ENCODE measurements at places on chromosomes 2 and 18.

GRCh38 chr18:33184958-33185357 lies 255.6 kb downstream of the CCDC178 start:
- DNase-seq = no peak

- DNase-seq = no peak
Measured at GRCh38 chr2:137706786-137707613, 257.3 kb upstream of the HNMT start.

- DNase-seq = no peak
Measured at GRCh38 chr18:9086624-9087023, 15.9 kb upstream of the NDUFV2 start.

GRCh38 chr18:2709316-2709715 lies 53.8 kb downstream of the SMCHD1 start:
- DNase-seq = no peak

DNA sequence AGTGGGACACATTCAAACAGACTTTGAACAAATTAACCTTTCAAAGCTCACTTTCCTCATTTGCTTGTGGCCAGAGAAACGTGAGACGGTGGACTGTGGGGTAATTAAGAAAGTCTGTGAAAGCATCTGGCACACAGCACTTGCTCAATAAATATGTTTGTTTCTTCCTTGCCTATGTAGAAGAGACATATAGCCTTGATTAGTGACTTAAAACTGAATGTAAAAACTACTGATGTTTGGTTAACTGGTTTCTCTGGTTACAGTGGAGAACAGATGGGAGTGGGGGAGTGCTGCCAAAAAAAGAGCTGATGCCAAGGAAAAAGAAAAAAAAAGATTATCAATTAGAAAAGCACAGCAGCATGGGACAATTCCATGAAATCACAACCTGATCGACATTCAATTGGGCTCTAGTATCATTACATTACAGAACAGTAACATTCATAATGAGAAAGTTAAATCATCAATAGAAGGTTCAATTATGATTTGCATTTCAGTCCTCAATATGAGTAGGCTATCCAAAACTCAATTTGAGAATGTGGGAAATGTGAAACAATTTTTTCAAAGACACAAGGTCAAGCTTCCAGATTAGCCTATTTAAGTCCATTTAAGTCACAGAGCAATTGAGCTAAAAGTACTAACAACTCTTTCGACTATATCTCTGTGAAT lies 14.7 kb downstream of the CUL3 start:
- DNase-seq = no peak

DNA sequence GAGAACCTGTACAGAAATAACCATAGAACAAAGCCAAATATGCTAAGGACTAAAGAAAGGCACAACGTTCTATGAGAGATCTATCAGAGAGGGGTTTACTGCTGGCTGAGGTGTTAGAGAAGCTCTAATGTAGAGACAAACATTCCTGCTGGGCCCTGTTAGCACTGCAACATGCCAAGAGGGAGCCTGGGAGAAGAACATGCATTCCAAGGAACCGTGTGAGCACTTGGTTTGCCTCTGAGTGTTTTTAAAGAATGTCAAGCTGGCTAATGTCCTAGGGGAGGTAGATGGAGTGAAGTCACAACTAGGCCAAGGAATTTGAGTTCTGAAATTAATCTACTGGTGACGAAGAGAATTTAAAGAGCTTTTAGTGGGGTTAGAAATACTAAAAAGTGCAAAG lies 384.3 kb upstream of the LYPD1 start:
- DNase-seq = no peak

GRCh38 chr2:69278366-69278765 lies 108.7 kb downstream of the GFPT1 start:
- no peak for DNase-seq

DNA sequence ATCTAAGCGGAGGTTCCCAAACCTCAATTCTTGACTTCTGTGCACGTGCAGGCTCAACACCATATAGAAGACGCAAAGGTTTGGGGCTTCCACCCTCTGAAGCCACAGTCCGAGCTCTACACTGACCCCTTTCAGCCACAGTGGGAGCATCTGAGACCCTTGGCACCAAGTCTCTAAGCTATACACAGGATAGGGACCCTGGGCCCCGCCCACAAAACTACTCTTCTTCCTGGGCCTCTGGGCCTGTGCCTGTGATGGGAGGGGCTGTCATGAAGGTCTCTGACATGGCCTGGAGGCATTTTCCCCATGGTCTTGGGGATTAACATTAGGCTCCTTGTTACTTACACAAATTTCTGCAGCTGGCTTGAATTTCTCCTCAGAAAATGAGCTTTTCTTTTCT lies 1374.1 kb upstream of the NXPH2 start:
- DNase-seq = no peak

- DNase-seq = no peak
Measured at GRCh38 chr18:2905854-2906703, 59.3 kb downstream of the EMILIN2 start.

- no peak for DNase-seq
Measured at GRCh38 chr2:42516418-42516901, 22.7 kb upstream of the KCNG3 start.

DNA sequence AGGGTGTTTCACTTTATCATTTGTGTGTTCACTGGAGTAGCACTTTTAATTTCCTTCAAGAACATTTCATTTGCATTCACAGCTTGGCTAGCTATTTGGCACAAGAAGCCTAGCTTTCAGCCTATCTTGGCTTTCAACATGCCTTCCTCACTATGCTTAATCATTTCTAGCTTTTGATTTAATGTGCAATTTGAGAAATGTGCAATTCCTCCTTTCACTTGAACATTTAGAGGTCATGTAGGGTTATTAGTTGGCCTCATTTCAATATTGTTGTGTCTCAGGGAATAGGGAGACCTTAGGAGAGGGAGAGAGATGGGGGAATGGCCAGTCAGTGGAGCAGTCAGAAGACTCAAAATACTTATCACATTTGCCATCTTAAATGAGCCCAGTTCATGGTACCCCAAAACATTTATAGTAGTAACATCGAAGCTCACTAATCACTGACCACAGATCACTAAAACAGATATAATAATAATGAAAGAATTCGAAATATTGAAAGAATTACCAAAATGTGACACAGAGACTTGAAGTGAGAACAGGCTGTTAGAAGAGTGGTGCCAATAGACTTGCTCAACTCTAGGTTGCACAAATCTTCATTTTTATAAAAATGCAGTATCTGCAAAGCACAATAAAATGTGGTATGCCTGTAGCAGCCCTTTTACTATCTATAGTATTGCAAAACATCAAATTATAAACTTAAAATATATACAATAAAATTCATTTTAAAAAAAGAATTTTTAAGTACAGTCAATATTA lies 561.2 kb downstream of the METTL4 start:
- DNase-seq = no peak

- DNase-seq = no peak
Measured at GRCh38 chr2:15937105-15937881, 3.1 kb upstream of the MYCN start.

DNA sequence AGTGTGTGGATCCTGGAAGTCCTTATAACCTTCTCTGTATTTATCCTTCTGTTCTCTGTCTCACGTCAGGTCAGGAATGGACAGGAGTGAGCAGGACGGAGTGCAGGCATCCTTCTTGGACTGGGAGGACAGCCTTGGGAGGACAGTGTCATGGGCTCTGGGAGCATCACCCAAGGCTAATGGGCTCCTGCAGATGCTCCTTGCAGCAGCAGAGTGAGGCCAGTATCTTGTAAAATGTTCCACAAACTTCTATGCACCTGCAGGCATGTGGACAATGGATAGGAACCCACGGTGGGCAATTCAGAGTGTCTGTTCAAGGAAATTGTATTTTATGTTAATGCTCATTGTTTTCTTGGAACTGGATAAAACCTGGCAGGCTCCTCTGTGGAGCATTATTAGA lies 176.2 kb downstream of the RNF144A start:
- no peak for DNase-seq

GRCh38 chr2:191885098-191885497 lies 38.2 kb upstream of the CAVIN2 start:
- DNase-seq = no peak

GRCh38 chr2:28227498-28227897 lies 165.2 kb upstream of the FOSL2 start:
- DNase-seq = no peak

- no peak for DNase-seq
Measured at GRCh38 chr2:223868005-223868404, 30.6 kb upstream of the AP1S3 start.
